ENCODE measurements at places on chromosomes 12 and 14. TPM values are rescaled to one million over a fixed set of nuclear protein-coding genes. Genes with fewer than 3 reads are reported as not detected.

- DNase-seq, result no peak
Observed at GRCh38 chr12:66388517-66388916, 86.2 kb downstream of the HELB start.

DNA sequence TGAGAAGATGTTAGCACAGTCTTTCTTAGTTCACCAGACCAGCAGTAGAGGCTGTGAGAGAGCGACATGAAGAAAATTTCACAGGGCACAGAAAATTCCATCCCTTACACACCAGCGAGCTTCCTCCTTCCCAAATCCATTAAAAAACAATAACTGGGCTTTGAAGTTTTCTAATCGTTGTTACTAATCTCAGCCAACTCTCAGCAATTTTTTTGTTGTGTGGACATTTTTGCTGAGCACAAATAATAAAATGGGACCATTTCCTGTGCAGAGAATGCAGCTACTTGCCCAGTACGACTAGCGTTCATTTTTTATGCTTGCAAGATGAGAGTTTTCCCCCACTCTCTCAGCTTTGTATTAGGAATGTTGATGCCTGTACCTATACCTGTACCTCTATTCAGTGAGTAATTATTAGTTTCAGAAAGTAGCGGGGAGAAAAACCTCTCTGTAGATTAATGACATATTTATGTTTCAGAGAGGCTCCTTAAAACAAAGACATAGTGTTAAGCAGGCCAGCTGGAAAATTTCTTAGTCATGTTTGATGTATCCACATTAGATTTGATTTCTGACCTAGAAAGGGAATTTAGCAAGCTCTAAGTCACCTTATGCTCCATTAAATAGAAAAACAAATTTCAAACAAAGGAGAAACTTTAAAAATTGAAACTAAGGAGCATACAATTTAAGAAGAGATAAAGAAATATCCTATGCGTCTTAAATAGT lies 146.5 kb downstream of the SRGAP1 start:
- no peak for DNase-seq

GRCh38 chr12:79381248-79382208 lies 309.2 kb downstream of the PAWR start:
- no peak for DNase-seq

GRCh38 chr12:19946550-19946949 lies 421.8 kb upstream of the PDE3A start:
- no peak for DNase-seq

The NEMP1 gene
- 22.1 TPM for polyA plus RNA-seq

The RNASE4 gene
- 1.3 TPM for polyA plus RNA-seq

- DNase-seq, result no peak
Observed at GRCh38 chr14:56193347-56193746, 75.1 kb downstream of the PELI2 start.

The TAC3 gene
- 1.1 TPM for polyA plus RNA-seq

DNA sequence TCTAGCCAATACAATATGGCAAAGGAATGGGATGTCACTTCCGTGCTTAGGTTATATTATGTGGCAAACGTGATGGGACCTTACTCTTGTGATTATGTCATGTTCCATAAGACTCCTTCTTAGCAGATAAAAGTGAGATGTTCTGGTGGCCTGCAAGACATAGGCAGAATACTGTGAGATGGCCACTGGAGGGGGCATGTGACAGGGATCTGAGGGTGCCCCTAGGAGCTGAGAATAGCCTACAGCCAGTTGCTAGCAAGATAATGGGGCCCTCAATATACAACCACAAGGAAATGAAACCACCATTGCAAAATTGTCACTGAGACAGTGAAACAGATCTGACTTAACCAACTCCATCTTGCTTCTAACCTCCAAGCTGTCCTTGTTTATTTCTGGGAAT lies 151.4 kb upstream of the SSTR1 start:
- no peak for DNase-seq

The SERPINA12 gene
- 0.65 TPM for polyA plus RNA-seq

DNA sequence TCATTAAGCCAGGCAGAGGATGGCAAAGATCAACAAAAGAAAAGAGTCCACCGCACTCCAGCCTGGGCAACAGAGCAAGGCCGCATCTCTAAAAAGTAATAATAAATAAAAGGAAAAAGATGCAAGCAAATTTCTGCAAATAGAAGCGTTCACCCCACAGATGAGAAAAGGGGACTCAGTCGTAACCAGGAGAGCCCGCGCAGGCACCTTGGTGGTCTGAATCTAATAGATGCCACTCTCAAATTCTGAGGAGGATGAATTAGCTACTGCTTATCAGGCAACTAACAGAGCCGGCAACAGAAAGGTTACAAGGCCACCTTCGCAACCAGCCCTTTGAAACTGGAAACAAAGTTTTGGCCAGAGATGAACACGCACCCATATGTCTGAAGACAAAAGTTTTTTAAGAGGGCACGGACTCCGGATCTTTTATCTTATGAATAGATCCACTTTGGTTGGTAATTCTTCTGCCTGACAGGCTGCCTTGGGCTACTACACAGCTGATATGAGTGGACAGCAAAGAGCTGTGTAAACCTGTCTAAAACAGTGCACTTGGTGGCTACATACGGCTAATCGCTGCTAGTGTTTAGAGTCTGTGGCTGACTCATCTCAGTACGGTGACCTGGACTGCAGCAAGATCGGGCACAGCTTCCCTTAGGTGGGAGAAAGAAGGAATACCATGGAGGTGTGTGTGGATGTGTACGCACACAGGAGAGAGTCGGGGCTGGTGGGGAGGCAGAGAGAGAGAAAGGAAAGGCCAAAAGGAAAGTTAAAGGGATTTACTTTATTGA lies 32.9 kb upstream of the TTC7B start:
- no peak for DNase-seq

The RASAL1 gene
- 8.7 TPM for polyA plus RNA-seq

- peak; percentile 31 for DNase-seq
Observed at GRCh38 chr12:63915105-63915800, 70.8 kb downstream of the SRGAP1 start.

The POTEM gene
- not detected for polyA plus RNA-seq

The PPP4R4 gene
- 0.38 TPM for polyA plus RNA-seq

- no peak for DNase-seq
Observed at GRCh38 chr14:59318908-59319307, 130.4 kb downstream of the DAAM1 start.

- DNase-seq, result peak; percentile 75
Observed at GRCh38 chr14:96104469-96105057, 65.4 kb downstream of the C14orf132 start.

The ERG28 gene
- polyA plus RNA-seq, result 36.6 TPM

The INHBC gene
- polyA plus RNA-seq, result 0.27 TPM

DNA sequence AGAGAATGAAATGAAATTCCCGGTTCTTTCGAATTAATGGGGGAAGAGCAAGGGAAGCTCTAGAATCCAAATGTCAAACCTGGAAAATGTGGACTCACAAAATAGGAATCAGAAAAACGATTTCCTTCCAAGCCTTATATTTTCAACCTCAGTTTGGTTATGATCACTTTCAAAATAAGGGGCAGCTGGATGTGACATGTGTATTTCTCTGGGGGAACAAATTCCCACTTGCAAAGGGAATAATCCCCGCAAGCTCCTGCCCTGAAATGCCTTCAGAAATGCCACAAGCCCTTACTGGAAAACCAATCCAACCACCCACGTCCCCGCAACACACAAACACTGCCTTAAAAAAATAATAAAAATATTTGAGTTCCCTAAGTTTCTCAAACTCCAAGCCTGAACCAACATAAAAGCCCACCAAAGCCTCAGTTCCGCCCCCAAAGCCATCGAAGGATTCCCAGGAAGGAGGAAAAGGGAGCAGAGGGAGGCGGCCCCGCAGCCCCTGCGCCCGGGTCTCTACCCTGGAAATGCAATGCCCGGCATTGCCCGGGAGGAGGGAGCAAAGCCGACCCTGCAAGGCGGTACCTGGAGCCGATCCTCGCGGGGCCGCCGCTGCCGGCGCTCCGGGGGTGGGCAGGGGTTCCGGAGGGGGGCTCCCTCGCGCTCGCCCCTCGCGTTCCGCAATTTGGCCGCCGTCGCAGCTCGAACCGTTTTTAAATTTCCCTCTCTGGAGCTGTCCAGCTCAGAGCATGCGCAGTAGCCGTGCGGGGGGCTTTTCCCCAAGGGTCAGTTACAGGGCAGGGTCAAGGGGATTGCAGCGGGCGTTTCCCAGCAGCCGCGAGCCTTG lies at the start of gene FOXN4:
Gene FOXN4, minus strand, starts transcription at position 751 of the 847 bp plus-strand sequence. CDS start 963 bp downstream, outside the sequence.
- no peak for DNase-seq

GRCh38 chr12:131123817-131124216 lies 170.1 kb downstream of the ADGRD1 start:
- DNase-seq, result no peak

GRCh38 chr14:53020193-53020932 lies 69.5 kb upstream of the FERMT2 start:
- DNase-seq, result no peak

The KRT80 gene
- polyA plus RNA-seq, result 1.1 TPM

The SNRNP35 gene
- polyA plus RNA-seq, result 43.8 TPM

The NTF3 gene
- polyA plus RNA-seq, result 5.1 TPM

DNA sequence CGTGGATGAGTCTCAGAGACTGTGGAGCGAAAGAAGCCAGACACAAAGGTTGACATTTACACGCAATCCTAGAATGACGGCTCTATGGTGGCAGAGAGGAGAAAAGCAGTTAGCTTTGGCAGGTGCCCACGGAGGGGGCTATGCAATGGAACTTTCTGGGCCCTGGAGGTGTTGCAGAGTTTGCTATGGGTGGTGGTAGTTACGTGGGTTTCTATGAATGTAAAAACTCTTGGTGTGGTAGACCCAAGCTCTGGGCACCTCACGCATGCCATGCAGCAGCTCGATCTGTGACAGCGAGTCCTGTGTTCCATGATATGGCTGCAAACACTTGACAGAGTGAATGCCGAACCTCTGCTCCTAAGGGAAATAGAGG lies 5.0 kb upstream of the INF2 start:
- DNase-seq, result no peak

DNA sequence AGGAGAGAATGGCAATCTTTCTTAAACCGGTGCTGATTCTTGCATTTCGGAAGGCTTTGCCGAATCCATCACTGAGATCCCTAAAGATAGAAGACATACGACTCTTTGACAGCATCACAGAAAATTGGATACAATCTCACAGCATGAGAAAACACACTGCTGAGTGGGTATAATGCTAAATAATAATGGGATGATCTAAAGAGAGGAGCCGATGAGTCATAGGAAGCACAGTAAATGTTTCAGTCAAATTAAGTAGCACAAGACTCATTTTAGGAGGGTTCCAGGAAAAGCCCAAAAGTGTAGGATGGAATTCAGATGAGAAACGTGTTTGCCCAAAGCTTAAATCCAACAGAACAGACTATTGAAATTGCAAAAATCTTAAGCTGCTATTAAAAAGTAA lies 81.7 kb downstream of the CPNE8 start:
- DNase-seq, result no peak

The TSHR gene
- polyA plus RNA-seq, result 0.12 TPM

GRCh38 chr14:64777461-64777860 lies 73.2 kb downstream of the PLEKHG3 start:
- DNase-seq, result no peak

The ANKS1B gene
- 4.8 TPM for polyA plus RNA-seq

The TSPAN19 gene
- 0.49 TPM for polyA plus RNA-seq

Data from renal pelvis (tissue), 12 donors.